CD8-positive, alpha-beta T cell (primary cell): ENCODE measurements at places on chromosomes 12 and 14. TPM values are rescaled to one million over a fixed set of nuclear protein-coding genes. Genes with fewer than 3 reads are reported as not detected.

The CCND2 gene
- 155 TPM for total RNA-seq

- DNase-seq = no peak
These were observed 20.4 kb downstream of the ACVR1B start for GRCh38 chr12:51971679-51972421.

- DNase-seq = no peak
These were observed 62.8 kb downstream of the OTOGL start for GRCh38 chr12:80162177-80162576.

DNA sequence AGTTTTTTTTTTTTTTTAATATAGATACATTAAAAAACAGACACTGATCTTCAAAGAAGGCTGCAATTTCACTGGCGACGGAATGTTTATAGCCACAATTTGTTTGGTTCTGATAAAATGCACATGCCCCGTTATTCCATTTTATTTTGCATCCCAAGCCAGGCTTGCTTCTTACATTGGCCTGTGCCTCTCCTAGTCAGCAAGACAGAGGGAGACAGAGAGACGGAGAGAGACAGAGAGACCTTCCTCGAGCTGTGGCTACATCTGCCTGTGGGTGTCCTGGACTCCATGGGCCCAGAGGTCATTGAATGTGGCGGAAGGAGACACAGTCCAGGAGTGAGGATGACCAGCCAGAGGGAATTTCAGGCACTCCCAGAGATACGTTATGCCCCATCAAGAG, 926.6 kb downstream of the VRK1 start:
- DNase-seq = no peak

DNA sequence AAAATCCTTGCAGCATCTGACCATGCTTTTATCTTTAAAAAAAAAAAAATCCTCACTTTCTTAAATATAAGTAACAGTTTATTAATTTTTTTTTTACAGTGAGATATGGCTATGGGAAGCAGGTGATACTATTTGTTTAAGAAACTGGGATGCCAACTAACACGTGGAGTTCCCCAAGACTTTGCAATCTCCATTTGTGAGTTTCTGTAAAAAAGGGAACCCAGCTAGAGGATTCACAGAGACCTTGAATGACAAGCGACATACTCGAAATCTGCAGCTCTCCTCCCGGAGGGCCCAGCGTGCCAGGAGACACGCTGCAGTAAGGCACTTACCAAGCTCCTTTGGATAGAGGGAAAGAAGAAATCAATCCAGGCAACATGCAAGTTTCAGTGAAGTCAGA, 30.1 kb downstream of the SLC15A4 start:
- no peak for DNase-seq

The DEGS2 gene
- total RNA-seq = 0.22 TPM

The GPD1 gene
- total RNA-seq = 0.24 TPM

The TTC7B gene
- total RNA-seq = 1.2 TPM

- DNase-seq = no peak
These were observed 47.5 kb downstream of the MRPL42 start for GRCh38 chr12:93514853-93515252.

The NELL2 gene
- total RNA-seq = 390 TPM

DNA sequence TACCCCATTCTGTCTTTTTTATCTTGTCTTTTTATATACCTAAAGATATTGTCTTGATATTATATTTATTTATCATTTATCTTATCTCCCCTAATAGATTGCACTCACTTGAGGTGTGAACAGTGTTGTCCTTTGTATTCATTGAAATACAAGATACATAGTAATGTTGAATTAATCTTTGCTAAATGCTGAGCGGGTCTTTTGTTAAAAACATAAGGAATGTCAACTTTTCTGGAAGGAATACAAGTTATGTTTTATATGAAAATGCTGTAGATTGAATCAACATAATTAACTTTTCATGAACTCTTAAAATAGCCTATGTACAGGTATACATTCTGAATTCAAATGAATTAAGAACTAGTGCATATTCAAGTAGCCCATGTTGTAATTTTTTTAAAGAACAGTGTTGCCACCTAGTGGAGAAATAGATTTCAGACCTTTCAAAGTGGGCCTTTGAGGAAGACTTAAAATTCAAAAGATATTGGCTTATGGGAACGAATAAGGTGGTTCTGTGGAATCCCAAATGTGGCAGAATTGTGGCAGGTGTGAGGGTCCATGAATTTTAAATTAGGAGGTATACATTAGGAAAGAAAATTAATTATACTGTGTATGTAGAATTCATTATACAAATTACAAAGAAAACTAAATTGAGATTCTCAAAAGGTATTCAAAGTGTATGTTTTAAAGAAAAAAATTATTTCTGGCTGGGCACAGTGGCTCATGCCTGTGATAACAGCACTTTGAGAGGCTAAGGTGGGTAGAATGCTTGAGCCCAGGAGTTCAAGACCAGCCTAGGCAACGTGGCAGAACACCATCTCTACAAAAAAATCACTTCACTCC, 19.1 kb downstream of the BBOF1 start:
- no peak for DNase-seq
